HL-60 (cell line): ENCODE measurements at places on chromosomes 4 and X.

GRCh38 chr4:147597561-147597960 lies 19.6 kb upstream of the TMEM184C start:
- DNase-seq: no peak

GRCh38 chrX:41293269-41293668 lies 40.7 kb upstream of the DDX3X start:
- DNase-seq: no peak

- no peak for DNase-seq
Measured at GRCh38 chr4:138804711-138805110, 210.9 kb upstream of the NOCT start.

- no peak for DNase-seq
Measured at GRCh38 chrX:74408304-74408703, 13.0 kb upstream of the SLC16A2 start.

GRCh38 chrX:40433160-40433559 lies 147.6 kb upstream of the ATP6AP2 start:
- no peak for DNase-seq

GRCh38 chrX:19887911-19888879 lies 795 bp upstream of the SH3KBP1 start:
- peak; percentile 84 for DNase-seq

GRCh38 chr4:87540146-87541058 lies 11.2 kb upstream of the SPARCL1 start:
- no peak for DNase-seq

DNA sequence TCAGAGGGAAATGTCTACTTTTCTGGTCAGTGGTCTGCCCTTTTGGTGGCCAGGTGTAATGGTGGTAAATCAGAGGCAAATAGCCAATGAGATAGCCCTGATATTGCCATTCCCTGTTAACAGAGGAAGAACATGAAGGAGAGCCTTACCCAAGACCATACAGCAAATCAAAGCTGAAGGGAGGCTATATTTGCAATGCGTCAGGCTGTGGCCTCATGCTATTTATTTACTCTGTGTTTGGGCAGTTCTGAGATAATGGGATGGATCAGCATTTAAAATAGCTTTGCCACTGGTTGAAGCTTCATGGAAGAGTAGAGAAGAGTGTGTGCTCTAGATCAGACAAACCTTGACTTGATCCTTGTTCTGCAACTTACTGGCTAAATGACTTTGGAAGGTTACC lies 73.3 kb upstream of the MAML3 start:
- no peak for DNase-seq

DNA sequence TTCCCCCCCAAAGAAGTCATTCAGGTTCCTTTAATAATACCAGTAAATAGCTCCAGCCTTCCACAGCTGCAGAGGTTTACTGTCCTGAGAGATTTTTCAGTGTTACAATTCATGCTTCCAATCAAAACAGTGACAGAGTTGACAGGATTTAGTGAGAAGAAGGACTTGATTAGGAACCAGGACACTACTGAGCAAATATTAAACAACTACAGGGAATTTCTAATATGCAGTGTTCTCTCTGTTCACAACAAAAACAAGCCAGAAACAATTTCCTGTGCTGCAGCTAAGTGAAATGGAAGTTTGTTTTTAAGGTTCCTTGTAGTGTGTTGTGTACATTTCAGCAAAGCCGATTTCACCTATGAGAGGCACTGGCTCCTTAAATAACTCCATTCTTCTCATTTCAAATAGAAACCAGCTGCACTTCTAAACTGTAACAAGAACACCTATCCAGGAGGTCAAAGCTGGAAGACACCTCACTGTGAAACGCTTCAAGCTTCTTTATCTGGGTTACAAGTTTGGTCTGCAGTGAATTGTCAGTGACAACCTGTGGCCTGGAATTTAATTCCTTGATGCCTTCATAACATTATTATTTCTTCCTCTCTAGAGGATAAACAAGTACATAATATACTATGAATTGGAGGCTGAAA lies 149.3 kb downstream of the RASL11B start:
- DNase-seq: no peak

DNA sequence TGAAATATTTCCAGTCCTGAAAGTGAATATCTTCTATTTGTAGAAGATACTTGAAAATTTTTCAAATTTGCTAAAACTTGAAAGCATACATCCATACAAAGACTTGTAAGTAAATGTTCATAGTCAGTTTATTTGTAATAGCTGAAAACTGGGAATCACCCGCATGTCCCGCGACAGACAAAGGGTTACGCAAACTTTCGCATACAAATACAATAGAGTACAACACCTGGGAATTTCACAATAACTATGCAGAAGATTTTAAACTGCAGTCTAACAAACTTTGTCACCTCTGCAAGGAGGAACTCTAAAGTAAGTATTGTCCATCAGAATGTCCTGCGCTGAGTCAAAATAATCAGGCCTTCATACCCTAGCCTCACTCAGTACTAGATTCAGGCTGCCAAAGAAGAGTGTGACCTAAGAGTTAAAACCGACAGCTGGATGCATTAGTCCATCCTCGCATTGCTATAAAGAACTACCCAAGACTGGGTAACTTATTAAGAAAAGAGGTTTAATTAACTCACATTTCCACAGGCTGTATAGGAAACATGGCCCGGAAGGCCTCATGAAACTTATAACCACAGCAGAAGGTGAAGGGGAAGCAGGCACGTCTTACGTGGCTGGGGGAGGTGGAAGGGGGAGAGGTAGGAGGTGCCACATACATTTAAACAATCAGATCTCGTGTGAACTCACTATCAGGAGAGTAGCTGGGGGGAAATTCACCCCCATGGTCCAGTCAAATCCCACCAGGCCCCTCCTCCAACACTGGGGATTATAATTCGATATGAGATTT lies 60.4 kb downstream of the MMRN1 start:
- no peak for DNase-seq

DNA sequence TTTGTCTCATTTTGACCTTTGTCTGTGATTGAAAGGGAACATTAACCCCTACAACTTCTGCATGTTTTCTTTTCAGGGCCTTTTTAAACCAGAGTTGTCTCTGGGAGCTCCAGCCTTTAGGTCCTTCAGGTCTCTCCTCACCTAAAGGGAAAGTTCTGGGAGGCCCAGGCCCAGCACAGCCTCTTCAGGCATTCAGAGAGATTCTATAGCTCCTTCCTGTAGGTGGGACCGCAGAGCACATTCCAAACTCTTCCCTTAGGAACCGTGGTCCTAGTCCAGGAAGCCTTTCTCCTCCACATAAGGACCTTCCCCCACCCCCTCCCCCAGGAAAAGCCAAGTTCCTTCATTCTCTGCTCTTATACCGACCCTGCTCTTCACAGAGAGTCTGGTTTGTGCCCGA lies 14.9 kb downstream of the NKX6-1 start:
- DNase-seq: no peak

- no peak for DNase-seq
Measured at GRCh38 chr4:53840643-53841042, 223.8 kb downstream of the CHIC2 start.

- DNase-seq: no peak
Measured at GRCh38 chr4:137283737-137284136, 248.6 kb downstream of the PCDH18 start.

DNA sequence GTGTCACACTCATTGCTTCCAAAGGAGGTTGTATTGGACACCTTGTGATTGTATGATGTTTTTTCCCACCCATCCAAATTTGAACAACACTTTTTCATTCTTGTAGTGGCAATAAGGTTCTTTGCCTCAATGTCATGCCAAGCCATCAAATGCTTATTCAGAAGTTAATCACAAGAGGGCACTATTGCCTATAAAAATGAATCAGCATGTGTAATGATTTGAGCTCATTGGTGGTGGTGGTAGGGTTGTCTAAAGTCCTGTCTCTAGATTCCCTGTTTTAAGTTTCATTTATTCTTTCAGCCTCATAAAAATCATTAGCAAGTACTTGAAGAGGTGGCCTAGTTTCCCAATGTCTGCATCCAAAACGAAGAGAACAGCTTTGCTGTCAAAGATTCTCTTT lies 37.0 kb downstream of the IRS4 start:
- no peak for DNase-seq

- no peak for DNase-seq
Measured at GRCh38 chrX:112645774-112646173, 34.0 kb downstream of the LHFPL1 start.

- no peak for DNase-seq
Measured at GRCh38 chr4:48015678-48016077, 803 bp downstream of the CNGA1 start.

GRCh38 chr4:48110452-48110978 lies 23.5 kb downstream of the TXK start:
- no peak for DNase-seq

DNA sequence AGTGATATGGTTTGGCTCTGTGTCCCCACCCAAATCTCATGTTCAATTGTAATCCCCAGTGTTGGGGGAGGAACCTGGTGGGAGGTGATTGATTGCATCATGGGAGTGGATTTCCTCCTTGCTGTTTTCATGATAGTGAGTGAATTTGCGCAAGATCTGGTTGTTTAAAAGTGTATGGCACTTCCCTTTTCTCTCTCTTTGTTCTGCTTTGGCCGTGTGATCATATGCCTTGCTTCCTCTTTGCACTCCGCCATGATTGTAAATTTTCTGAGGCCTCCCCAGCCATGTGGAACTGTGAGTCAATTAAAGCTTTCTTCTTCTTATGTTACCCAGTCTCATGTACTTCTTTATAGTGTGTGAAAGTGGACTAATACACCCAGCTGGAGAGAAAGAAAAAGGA lies 113.0 kb upstream of the AADAT start:
- peak; percentile 83 for DNase-seq

- no peak for DNase-seq
Measured at GRCh38 chr4:41358647-41359421, 102.1 kb downstream of the UCHL1 start.

GRCh38 chrX:139930916-139931645 lies 1.8 kb downstream of the ATP11C start:
- DNase-seq: peak; percentile 8

DNA sequence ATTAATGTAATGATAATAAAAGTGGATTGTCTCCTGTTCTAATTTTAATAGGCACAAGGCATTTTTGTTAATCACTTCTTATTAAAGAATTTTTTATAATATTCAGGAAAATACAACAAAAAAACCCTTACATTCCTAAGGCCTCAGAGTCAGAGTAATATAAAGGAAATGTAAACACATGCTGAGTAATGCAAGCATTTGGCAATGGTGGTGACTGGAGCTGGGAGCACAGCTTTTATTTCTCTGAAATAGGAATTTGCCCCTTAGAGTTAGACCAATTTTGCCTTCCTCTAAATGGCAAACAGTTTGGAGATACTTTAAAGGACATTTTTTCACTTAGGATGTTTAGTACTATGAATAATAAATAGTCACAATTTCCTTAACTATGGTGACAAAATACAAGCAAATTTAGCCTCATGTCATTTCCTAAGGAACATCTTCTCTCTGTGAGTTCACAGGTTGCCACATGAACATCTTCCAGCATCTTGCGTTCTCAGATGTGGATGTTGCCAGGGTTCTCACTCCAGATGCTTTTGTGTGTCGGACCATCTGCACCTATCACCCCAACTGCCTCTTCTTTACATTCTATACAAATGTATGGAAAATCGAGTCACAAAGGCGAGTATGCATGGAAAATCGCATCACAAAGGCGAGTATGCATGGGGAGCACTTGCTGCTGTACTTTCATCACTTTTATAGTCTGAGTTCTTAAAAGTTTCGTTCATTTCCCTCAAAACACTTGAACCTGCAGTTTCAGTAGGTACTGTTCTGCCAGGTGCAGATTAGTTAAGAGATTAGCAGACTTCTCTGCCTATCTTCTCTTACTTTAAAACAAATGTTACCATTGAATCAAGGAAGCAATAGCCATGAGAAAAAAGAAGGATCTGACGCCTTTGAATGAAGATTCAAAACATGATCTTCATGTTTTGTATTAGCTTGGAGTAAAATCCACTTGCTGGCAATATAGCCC lies 15.9 kb upstream of the F11 start:
- DNase-seq: no peak

- DNase-seq: no peak
Measured at GRCh38 chrX:131917588-131917987, 105.5 kb upstream of the STK26 start.

GRCh38 chrX:38805432-38806389 lies 4.5 kb downstream of the MID1IP1 start:
- DNase-seq: no peak

DNA sequence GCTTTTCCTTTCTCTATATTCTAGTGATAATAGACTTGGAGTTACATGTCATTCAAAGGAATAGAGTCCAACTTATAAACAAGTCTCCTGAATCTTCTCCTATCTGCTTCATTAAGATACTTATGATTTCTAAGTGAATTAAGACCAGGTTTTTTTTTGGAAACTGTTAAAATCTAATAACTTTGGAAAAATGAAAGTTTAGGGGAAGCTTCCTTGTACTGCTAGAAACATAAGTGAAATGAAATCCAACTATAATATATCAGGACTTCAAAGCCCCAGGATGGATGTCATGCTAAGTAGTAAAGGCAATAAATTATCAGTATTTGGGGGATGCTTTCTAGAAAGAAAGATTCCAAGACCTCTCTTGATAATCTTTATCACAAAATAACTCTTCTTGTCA lies 24.8 kb downstream of the GRIA2 start:
- no peak for DNase-seq

- DNase-seq: no peak
Measured at GRCh38 chrX:120304256-120304655, 7.0 kb downstream of the TMEM255A start.

GRCh38 chr4:57048590-57049304 lies 61.4 kb downstream of the IGFBP7 start:
- no peak for DNase-seq

DNA sequence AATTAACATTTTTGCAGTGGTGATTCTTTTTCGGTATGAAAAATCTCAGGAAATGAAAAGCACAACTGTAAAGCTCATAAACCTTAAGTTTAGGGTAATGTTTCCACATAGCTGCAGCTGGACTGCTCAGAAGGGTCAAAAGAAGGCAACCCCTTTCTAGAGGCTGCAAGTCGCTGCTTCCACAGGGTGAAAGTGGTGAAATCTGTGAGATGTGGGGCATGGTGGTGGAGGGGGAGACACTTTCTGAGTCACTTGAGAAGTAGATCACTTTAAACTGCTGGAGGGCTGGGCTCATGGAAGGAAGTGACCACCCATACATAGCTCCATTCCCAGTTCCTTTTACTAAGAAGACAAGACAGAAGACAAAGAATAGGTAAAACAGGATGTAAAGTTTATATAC lies 8.7 kb downstream of the SFRP2 start:
- no peak for DNase-seq

GRCh38 chrX:12950851-12951594 lies 23.9 kb upstream of the TMSB4X start:
- DNase-seq: no peak

DNA sequence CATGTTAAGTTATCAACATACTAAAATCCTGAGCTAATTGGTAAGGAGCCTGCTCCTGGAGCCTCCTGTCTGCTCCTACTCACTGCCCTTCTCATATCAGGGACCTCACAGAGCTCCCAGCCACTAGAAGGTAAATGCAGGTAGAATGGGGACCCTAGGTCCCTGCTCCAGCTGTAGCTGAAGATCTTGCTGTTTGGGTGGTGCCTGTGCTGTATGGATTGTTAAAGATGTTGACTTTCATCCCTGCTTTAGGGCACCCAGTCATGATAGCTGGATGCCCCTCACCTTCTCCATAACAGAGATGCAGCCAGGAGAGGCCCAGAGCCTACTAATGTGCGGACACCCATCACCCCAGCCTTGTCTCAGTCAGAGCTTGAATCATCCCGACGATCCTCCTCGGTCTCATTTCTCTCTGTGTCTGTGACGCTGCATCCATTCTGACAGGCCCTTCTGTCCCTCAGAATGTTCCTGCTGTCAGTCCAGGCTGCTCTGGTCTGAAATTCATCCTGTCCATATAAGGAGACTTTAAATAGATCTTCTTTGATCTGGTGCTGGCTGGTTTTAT lies 341.7 kb upstream of the GATB start:
- DNase-seq: no peak
